ENCODE measurements at places on chromosomes 1 and 21. TPM values are rescaled to one million over a fixed set of nuclear protein-coding genes. Genes with fewer than 3 reads are reported as not detected.
A peak's percentile ranks its signal among the peaks of the same experiment; 100 is the strongest.

Gene S100A2
- total RNA-seq, result 14.4 TPM

Gene PRRX1
- 21.6 TPM for total RNA-seq

Gene HIPK1
- total RNA-seq, result 26.2 TPM

DNA sequence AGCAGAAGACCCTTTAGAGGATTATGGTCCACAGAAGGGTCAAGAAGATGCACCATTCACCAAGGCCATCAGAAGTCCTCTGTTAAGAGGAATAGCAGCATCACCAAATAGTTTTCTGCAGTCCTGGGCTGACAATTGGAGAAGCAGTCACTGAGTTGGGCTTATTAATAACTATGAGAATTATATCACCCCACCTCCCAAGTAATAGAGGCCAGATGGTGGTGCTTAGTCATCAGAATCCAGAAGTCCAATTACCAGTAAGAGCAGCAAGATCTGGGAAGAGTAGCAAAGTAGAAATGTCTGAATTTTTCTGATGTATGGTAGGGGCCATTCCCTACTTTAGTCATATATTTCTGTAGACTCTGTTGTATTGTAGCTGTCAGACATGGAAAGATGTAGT lies 6.1 kb upstream of the PSMA5 start:
- DNase-seq, result no peak

- DNase-seq, result no peak
These were observed 159.6 kb downstream of the NFIA start for GRCh38 chr1:61241973-61242381.

DNA sequence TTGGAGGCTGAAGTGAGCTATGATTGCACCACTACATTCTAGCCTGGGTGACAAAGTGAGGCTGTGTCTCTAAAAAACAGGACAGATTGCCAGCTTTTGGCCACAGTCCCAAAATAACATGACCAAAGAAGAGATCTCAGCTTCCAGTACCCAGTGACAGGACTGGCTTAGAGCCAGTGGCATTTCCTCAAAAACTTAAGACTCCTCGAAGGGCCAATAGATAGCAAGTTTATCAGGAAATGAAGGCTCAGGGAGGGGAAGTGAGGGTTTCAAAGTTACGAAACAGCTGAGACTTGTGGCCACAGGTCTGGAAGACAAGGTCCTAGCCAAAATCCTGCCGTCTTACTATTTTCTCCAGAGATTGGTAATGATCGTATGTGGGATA lies 6.3 kb upstream of the TMEM39B start:
- DNase-seq, result peak; percentile 96

GRCh38 chr1:59318271-59318860 lies 21.5 kb downstream of the FGGY start:
- no peak for DNase-seq
